ENCODE measurements at places on chromosomes 3 and 15.

DNA sequence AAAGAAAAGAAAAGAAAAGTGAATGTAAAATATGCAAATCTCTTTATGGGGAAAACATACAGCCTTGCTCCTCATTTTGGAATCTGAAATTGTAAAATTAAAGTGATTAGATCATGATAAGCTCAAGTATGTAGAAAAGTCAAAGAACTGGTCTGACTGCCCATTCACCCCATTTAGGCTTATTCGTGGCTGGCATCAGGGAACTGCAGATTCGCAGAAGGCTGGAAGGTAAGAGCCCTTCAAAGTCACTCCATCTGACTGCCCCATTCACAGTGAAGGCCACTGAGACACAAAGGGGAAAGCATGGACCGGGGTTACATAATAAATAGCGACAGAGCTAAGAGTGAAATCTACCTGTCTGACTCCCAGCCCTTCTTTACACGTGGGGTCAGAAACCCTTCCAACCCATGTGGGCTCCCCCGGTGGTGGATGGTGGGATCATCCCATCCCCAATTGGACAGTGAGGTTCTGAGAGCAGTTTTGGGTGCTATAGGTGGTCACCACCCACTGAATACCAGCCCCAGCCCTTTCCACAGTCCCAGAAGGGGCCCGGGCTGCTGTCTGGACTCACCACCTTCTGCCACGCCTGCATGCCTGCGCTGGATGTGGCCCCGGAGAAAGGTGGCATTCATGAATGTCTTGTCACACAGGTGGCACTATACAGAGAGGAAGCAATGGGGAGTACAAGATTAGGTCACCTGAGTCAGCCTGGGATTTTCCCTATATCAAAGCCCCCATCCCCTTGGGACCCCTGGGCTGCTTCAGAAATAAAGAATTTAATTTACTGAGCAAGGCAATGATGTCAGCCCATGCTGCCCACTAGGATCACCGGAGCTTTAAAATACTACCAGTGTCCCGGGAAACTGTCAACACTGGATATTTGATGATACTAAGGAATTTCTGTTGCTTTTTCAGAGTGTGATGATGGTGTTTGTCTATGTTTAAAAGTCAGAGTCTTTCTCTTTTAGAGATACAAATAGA, 17.9 kb downstream of the DZIP1L start:
- DNase-seq, result no peak

DNA sequence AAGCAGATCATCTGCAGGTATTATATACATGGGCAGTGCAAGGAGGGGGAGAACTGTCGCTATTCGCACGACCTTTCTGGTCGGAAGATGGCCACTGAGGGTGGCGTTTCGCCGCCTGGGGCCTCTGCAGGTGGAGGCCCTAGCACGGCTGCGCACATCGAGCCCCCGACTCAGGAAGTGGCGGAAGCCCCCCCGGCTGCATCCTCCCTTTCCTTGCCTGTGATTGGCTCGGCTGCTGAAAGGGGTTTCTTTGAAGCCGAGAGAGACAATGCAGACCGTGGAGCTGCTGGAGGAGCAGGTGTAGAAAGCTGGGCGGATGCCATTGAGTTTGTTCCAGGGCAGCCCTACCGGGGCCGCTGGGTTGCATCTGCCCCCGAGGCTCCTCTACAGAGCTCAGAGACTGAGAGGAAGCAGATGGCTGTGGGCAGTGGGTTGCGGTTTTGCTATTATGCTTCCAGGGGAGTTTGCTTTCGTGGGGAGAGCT, 639 bp downstream of the MKRN3 start:
- DNase-seq, result peak; percentile 12

DNA sequence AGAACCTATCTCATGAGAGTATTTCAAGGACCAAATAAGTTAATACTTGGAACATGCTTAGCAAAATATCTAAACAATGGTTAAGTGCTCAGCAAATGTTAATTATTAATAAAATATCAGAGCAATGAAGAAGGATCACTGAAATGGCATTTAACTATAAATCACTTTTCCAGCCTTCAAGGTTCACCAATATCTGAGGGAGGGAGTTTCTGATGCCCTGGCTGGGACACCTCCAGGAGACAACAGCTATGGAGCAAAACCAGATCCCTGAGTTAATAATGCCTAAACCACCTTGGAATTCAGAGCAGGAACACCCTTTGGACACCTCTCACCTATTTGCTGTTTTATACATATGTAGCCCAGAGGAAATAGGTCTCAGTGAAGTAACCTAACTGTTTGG, 6.4 kb upstream of the FAM174B start:
- DNase-seq, result no peak

DNA sequence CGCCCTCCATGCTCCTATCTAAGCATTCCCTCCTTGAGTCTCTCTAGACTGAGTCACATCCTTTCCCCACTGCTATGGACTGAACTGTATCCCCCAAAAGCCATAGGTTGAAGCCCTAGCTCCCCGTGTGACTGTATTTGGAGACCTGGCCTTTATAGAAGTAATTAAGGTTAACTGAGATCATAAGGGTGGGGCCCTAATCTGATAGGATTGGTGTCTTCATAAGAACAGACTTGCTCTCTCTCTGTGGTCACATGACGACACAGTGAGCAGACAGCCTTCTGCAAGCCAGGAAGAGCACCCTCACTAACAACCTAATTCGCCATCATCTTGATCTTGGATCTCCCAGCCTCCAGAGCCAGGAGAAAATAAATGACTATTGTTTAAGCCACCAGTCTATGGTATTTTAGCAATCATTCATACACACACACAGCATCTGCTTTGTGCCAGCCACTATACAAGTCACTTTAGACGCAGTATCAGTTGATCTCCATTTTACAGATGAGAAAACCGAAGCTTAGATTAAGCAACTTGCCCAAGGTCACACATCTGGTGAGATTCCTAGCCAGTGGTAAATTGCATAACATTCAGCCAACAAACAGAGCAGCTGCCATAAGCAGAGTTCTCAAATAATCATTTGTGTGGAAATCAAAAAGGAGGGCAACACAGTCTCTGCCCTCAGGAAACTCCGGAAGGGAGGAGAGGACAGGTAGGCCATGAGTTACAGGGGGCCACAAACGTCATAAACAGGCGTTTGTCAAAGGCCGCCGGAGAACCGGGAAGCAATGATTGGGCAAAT, 66.3 kb upstream of the HES1 start:
- DNase-seq, result no peak

DNA sequence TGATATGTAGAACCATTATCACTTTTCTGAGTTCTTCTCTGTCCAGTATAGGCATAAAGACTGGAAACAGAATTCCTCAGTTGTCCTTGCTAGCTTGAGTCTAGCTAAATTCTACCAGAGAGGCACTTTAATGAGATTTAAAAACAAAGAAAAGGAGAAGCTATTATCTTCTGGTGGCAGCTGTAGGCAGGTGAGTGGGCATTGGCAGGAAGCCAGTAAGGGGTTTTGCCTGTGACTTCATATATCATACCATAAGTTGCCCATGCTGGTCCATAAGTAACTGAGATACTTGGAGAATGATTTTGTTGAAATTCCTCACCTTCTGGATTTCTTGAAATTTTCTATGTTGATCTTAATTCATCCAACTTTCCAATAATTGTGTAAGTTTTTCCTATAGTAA, 402.3 kb upstream of the TGFBR2 start:
- no peak for DNase-seq

DNA sequence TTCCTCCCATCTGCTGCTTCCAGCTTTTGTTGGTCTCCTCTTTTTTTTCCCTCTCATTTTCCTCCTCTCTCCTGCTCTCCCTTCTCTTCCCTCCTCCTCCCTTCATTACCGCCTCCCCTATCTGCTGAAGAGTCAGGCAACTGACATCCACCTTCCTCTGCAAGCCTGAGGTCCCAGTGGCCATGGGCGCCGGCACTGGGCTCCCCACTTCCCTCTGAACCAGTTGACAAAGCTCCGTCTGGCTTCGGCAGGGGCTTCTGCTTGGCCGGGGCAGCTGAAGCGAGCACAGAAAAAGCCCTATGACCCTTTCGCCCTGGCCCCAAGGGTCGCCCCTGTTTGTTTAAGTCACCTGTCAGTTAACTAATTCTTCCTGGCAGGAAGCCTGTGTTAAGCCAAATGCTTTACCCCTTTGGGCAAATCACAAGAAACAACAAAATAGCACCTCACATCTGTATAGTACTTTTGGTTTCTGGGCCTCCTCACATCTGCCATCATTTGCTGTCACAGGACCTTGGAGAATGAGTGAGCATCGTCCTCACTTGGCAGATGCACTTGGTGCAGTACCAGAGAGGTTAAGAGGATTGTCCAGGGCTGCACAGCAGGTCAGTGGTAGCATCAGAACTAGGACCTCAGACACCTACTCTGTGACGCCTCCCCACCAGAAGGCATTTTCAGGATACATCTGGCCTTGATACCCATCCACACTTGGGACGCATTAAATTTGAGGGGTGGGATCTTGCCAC, 27.7 kb downstream of the ITGA11 start:
- DNase-seq, result no peak
